Stimulated activated CD8-positive, alpha-beta memory T cell treated with anti-CD3 and anti-CD28 coated beads, Interleukin-2, amount 100 ng/mL, for 48 hours (primary cell): ENCODE measurements at places on chromosomes 1 and 21.

DNA sequence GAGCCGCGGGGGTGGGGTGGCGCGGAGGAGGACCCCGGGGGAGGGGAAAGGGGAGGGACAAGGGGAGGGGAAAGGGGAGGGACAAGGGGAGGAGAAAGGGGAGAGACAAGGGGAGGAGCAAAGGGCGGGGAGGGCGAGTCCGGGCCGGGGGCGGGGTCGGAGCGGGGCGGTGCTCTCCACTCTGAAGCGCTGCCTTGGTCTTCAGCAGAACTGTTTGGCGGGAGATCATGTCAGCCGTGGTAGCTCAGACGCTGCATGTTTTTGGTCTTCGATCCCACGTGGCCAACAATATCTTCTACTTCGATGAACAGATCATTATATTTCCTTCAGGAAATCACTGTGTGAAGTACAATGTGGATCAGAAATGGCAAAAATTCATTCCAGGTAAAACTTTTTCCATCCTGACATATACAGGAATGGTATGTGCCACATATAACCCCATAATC is 420 bp downstream of the CFAP57 start:
- DNase-seq = peak; percentile 69

DNA sequence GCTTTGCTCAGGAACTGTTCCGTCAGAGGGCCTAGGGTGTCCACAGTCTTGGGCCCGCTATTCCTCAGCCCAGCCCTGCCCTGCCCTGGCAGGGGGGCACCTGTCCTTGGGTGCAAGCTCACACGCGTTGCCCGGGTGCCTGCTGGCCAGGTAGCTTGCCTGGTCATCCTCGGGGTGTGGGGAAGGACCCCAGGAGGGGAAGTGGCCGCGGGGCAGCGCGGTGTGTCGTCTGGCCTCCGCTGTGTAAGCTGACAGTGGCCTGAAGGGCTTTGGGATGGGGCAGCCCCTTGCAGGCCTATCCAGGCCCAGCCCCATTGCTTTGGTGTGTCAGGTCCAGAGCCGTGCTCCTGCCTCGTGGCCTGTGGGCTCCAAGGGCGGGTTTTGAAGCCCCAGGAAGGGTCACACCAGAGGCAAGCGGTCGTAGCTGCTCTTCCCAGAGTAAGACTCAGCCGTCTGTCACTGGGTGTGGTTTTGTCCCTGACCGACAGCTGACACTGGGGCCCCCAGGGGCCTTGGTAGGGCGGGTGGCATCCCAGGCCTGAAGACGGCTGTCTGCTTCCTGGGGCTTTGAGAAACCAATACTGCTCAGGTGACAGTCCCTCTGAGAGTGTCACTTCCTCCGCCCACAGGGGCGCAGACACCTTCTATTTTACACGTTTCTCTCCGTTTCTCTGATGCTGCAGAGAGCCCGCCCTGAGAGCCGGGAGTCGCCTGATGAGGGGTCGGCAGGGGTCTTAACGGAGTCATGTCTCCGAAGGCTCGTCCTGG is 72.1 kb downstream of the SKI start:
- peak; percentile 74 for DNase-seq

- DNase-seq = no peak
These were observed 35.8 kb downstream of the NCAM2 start for GRCh38 chr21:21034036-21034435.

DNA sequence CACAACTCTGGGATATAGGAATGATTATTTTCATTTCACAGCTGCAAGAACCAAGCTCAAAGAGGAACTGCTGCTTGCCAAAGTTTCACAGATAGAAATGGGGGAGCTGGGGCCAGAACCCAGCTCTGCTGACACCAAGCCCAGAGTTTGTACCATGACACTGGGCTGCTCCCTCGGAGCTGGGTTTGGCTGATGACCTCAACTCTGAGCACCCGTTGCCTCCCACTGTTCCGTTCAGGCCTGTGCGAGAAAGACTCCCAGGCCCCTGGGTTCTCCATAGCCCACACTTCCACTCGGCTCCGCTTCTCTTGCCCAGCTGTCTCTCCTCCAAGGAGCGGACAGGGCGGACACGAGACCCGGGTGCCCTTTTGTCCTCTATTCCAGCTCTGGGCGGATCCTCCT is 55.2 kb downstream of the NGF start:
- no peak for DNase-seq

DNA sequence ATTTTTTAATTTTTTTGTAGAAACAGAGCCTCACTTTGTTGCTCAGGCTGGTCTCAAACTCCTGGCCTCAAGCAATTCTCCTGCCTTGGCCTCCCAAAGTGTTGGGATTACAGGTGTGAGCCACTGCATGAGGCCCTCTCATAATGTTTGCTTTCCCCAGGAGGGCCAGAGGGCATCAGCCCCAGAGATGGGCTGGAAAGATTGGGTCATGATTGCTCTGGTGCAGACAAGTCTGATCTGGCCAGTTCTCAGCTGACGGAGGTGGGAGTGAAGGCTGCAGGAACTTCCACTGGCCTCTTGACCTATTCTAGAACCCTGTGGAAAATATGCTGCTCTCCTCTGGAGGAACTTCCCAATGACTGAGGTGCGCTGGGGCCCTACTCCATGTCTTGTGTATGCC is 43.4 kb upstream of the RD3 start:
- DNase-seq = no peak

- no peak for DNase-seq
These were observed 23.6 kb upstream of the ATP5PO start for GRCh38 chr21:33939226-33939625.
